Left ventricle myocardium superior (tissue), 1 donor: ENCODE measurements at places on chromosomes 3 and 15.

GRCh38 chr3:52128118-52128683 is 26.0 kb downstream of the POC1A start:
- DNase-seq: no peak

DNA sequence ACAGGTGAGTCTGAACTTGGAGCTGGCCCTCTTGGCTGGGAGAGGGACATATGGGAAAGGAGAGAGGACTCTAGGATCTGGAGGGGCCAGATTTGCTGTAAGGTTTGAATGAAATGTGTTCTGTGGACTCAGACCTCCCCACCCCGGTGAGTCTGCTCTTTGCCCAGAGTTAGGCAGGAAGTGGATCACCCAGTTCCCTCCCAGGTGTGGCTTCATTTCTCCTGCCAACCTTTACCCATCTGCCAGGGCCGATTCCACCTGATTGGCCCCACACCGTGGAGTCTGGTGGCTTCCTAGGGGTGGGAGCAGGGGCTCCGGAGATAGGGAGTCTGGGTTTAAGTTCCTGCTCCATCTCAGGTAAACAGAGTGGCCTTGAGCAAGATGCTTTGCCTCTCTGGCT is 25.5 kb downstream of the CD276 start:
- no peak for DNase-seq

- DNase-seq: no peak
Measured at GRCh38 chr15:29670998-29671981, 151.0 kb downstream of the TJP1 start.

- peak; percentile 45 for DNase-seq
Measured at GRCh38 chr3:136819392-136819730, 435 bp downstream of the SLC35G2 start.

DNA sequence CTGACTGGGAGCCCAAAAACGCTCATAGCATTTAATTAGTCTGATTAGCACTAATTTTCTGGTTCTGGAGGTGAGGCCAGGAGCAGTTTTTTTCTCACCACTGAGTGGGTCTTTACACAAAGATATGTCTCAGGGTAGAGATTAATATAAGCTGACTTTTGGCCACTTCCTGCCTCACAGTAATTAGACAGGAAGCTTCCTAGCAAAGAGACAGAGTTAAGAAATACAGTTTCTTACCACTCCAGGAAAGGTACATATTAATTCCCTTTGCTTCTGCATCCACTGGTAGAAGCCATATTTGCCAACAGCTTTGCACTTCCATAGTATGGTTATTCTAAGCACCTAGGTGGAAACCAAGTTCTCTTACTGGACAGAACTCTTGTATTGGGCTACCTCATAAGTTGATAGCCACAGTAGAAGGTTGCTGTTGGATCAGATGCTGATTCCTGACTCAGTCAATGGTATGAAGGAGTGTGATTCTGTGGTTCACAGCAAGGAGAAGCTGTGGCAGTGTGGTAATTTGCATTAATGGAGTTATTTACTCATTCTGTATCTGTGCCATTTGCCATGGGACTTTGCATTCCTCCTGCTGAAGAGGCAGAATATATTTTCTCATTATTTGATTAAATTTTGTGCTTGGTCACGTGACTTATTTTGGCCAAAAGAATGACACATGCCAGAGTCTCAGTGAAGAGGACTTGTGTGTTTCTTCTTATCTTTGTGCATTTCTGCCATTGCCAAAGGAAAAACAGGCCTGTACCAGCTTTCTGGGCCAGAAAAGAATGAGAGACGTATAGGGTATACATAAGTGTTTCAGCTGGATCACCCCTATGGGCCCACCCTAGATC is 17.5 kb upstream of the ZBTB20 start:
- DNase-seq: no peak

- DNase-seq: no peak
Measured at GRCh38 chr3:128094295-128095151, 29.1 kb downstream of the RUVBL1 start.

DNA sequence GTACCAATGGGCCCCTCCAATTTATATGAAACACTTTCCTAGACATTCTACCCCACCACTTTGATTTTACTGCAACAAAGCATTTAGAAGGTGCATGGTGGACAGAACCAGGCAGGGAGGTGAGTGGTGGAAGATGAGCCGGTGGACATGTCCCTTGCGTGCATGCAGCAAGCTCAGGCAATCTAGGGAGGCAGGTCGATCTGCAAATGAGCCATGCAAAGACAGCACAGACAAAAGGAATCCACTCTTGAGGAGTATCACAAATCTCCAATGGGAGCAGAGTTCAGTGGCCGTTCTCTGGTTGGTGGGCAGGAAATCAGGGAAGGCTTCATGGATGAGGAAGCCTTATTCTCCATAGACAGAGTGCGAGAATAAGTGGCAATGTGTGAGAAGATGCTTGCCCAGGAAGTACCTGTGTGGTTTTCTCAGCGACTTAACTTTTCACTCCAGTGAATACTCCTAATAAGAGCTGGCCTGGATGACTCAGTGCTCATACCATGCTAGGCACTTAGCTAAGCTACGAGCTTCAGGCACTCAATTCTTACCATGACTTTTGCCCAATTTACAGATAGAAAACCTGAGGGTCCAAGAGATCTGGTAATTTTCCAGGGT is 152.5 kb downstream of the FOXP1 start:
- DNase-seq: no peak

DNA sequence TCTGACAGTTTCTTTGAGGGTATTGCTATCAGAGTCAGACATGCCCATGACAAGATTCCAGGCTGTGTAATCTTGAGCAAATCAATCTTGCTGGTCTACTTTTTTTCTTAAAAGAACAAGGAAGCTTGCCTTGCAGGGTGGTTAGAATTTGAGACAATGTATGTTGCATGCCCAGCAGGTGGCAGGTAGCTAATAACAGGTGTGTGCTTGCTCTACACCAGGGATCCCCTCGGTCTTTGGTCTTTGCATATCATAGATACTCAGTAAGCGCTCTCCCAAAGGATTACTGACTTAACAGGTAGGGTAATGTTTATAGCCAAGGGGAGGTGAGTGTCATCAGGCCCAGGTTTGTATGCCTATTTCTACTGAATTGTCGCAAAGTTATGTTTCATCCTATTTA is 37.3 kb downstream of the CACNA1D start:
- no peak for DNase-seq

DNA sequence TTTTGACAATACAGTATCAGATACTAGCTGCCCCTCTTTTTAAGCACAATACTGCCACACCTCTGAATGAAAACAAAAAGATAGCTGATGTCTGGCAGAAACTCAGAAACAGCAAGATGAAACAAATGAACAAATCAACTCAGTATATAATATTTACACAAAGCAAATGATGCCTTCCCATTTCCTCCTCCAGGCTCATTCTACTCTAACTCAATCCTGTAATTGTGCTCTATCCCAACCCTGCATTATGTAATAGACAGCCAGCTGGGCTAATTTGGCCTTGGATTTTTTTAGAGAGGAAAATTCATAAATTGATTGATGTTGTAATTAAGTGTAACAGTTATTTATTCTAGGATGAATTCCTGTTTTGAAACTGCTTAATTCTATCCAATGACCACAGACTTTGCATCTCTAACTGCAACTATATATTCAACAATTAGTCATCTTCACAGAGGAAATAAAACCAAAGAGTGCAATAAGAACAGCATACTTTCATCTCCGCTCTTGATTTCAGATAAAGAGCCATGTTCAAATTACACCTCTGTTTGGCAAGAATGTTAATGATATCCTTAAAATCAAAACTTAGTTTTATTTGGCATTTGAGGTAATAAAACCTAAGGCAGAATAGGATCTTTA is 6.1 kb downstream of the ATG3 start:
- DNase-seq: no peak
